ENCODE measurements at places on chromosomes 3 and 15.

- no peak for DNase-seq
Measured at GRCh38 chr3:114351123-114351821, 57.4 kb downstream of the TIGIT start.

- DNase-seq, result no peak
Measured at GRCh38 chr15:50075319-50075718, 43.7 kb downstream of the ATP8B4 start.

- no peak for DNase-seq
Measured at GRCh38 chr3:111173328-111173900, 101.8 kb downstream of the NECTIN3 start.

DNA sequence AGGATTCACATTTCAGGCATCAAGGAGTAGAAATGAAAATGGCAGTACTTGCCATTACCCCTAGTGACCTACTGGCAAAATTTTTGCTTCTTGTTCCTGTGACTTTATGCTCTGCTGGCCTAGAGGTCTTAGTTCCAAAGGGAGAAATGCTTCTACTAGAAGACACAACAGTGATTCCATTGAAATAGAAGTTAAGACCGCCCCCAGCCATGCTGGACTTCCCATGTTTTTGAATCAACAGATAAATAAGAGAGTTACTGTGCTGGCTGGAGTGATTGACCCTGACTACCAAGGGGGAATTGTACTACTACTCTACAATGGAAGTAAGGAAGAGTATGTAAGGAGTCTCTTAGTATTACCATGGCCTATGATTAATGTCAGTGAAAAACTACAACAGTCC, 196.2 kb upstream of the AZI2 start:
- DNase-seq, result no peak

GRCh38 chr15:63065262-63066221, 23.0 kb downstream of the TPM1 start:
- no peak for DNase-seq

DNA sequence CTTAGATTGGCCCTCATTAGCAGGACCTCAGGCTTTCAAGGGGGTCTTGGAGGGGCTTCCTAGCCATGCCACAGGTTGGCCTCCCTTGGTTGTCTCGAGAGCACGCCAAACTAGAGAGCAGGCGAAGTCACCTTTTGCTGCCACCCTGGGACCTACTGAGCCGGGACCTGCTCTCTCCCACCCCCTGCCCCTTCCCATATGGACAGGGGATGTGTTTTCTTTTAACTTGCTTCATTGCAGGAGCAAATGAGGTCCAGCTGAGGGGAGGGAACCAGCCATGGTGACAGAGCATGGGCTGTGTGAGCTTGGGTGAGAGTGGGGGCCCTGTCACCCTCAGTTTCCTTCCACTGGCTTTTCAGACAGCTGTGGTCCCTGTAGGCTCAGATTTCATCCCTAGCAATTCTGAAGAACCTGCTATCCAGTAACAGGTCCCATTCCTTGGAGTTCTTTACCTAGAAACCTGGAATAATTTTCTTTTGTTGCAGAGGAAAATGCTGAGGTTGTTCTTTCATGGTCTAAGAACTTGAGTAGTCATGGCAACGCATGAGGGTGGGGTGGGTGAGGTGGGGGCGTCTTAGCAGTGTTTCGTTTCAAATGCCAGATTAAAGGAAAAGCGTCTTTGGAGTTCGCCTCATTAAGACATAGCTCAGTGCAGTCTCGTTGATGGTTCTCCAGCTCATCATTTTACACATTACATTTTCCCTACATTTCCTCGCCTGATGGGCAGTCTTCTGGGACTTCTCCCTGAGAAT, 20.1 kb upstream of the MAGEF1 start:
- no peak for DNase-seq

DNA sequence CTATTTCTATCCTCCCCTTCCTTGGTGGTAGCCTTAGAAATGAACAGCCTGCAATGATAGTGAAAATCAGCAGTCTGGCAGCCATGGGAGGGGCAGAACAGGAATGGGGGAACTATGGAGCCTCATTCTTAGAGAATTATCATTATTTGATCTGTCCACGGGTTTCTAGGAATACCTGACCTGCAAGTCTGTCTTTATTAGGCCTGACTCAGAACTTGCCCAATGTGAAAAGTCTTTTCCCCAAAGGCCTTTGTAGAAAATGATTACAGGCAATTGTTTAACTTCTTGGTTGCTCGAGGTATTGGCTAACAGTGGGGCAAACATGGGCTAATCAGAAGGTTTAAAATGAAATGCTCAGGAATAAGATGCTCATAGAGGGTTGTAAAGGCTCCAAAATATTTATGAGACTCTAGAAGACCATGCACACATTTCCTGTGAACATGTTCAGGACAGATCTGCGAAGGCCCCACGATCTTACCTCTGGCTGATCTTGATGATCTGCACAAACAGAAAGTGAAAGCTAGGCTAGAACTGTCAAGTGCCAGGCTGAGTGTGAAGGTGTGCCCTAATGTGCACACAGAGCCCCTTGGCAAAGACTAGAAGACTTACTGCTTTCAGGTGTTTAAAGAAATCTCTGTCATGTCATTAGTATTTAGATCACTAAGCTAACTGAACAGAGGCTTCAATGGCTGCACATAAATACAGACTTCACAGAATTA, 39.6 kb upstream of the LAMP3 start:
- DNase-seq, result no peak

GRCh38 chr3:45659661-45660566, 29.3 kb upstream of the SACM1L start:
- DNase-seq, result no peak

GRCh38 chr15:72751751-72752455, 31.7 kb downstream of the ADPGK start:
- no peak for DNase-seq

- DNase-seq, result no peak
Measured at GRCh38 chr3:23760871-23761373, 44.8 kb upstream of the UBE2E1 start.

DNA sequence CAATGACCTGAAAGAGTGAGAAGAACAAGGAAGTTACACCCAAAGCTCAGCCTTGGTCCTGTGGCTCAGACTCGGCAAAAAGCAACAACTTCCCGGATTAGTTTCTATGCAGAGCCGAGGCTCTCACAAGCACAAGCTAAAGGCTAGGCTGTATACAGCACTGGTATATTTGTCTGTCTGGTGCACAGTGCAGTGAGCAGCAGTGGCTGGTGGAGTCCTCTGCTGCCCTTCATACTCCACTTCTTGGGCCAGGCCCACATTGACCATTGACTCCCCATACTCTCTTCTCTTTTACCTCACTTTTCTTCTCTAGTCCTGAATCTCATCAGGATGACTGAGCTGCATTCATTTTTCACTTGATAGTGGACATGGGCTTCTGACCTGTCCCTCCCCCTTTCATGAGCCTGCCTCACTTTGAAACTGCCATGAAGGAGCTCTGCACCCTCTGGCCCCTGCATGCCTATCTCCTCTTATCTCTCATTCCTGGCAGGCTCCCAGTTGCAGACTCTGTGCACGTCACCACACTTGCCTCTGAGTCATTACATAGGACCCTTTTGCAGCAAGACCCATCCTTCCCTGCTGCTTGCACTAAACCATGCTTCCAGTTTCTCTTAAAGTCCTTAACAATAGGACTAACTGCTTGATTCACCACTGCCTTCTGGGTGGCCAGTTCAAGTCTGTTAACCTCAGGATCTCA, 379.3 kb downstream of the NTRK3 start:
- no peak for DNase-seq

- no peak for DNase-seq
Measured at GRCh38 chr15:47486040-47486439, 231.3 kb upstream of the SEMA6D start.

DNA sequence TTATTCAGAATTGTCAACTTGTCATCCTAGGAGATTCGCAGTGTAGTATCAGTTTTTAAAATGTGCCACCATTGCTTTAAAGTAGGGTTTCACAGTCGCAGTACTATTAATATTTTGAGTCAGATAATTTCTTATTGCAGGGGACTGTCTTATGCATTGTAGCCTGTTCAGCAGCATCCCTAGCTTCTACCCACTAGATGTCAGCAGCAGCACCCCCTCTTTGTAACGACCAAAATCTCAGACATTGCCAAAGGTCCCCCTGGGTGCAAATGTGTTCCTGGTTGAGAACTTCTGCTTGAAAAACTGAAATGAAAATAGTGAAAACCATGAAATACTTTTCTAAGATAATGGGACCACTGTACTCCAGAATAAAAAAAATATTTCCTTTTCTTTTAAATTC, 474.8 kb downstream of the CNTN3 start:
- DNase-seq, result no peak

GRCh38 chr3:25474052-25474451, 46.0 kb downstream of the RARB start:
- no peak for DNase-seq

- DNase-seq, result no peak
Measured at GRCh38 chr15:40095371-40096093, 13.1 kb downstream of the BMF start.

- no peak for DNase-seq
Measured at GRCh38 chr3:42851228-42851834, 24.3 kb downstream of the CYP8B1 start.

- DNase-seq, result no peak
Measured at GRCh38 chr15:25543196-25543595, 104.4 kb upstream of the UBE3A start.

GRCh38 chr3:155859859-155860258, 5.6 kb upstream of the SLC33A1 start:
- DNase-seq, result no peak

DNA sequence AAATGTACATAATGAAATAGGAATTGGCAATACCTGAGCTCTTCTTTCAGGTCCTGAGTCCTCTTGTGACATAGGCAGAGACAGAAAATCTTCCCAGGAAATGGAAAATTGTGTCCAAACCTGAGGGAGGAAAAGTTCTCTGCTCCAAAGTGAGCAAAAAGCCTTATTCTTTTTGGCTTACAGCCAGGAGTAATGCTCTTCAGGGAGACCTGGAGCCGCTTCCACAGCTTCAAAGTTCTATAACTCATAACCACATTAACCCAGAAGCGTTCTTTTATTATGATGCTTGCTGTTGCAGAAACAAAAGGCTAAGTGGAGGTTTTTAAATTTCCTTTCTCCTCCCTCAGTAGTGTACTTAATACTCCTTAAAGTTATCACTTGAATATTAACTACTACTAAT, 633 bp downstream of the IGSF10 start:
- DNase-seq, result no peak

DNA sequence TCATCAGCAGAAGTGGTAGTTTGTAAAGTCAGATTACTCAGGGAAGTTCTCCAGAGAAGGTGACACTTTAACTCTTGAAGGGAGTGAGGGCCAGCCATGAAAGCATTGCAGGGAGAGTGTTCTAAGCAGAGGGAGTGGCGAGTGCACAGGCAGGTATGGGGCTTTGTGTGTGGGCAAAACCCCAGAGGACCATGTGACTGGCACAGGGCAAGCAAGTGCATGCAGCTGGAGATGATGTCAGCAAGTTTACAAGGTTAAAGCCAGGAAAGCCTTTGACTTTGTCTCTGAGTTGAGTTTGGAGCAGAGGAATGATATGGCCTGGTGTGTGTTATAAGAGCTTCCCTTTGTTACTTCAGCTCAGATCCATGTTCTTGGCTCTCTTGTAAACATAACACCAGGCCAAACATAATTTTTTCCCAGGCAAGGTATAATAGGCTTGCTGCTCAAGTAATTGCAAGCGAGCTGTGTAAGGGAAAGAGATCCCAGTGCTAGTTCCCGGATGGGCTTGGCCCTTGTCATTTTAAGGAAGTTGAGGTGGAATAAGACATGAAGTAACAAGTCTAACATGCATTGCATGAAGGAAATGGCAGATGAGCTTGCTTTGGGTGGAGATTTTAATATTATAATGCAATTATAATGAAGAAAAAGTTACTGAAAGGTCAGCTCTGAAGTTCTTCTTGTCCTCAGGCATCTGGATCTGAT, 341.1 kb upstream of the LRRC3B start:
- DNase-seq, result no peak

DNA sequence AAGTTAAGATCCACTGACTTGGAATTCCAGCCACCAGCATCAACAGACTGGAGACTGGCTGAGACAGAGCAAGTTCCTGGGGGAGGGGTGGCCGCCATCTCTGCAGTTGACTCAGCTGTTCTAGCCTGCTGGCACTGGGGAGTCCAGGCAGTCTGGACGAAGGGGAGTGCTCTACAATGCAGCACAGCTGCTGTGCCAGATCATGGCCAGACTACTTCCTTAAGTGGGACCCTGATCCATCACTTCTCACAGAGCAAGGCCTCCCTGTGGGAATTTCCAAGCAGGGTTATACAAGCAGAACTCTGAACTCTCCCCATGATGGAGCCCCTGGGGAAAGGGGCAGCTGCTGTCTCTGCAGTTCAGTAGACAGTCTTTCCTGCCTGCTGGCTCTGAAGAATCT, 35.2 kb downstream of the PYGO1 start:
- no peak for DNase-seq

DNA sequence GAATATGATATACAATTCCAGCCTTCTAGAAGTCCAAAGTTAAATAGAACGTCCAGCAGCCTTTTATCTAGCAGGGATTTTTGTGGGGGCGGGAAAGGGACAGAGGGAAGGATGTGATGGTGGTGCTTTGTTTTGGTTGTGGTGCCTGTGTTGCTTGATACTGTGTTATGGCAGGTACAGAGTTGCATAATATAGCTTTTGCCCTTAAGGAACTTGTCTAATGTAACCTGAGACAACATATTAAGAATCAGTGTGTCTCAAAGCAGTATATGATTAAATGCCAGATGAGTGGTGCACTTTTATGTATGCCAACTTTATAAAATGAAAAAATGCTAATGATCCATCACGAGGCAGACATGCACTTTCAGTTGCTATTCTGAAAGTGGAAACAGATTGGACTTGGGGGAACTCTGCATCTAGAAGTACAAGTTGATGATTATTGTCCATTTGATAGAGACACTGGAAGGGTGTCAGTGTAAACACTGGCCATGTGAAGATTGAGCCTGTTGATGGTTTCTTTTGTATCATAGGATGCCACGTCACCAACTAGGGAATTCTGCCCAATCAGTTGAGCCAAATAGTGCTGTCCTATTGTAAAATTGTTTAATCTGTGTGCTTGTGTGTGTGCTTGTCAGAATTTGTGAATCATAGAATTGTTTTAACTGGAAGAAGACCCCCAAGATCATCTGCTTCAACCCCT, 23.0 kb downstream of the NEO1 start:
- no peak for DNase-seq

DNA sequence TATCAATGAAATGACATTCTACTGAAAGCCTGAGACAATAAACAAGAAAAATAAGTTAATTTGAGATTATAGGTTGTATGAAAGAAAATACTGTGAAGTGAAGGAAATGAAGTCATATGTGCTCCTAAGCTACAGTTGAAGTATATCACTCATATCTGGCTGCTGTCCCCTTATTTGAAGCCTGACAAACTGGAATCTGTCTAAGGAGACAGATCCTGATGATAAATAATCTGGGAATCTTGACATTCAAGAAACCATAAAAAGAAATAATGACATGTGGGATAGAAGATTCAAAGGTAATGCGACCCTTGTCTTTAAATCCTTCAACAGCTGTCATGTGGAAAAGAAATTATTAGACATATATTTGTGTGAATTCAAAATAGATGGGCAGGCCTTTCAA, 424.5 kb upstream of the LMCD1 start:
- DNase-seq, result no peak

DNA sequence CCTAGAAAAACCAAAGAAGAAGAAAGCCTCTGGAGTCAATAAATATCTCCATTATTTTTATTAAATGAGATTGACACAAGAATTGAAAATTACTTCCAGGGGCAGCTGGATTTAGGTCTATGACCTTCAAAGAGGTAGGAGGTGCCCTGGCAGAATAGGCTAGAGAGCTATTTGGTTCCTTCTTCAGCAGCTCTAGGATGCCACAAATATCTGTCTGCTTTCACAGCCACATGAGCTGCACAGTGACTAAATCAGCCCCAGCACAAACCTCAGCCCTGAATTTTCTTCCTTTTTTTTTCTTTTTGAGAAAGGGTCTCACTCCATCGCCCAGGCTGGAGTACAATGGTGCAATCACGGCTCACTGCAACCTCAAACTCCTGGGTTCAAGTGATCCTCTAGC, 223.5 kb downstream of the ABHD5 start:
- no peak for DNase-seq
